ENCODE measurements at places on chromosomes 16 and 17.

DNA sequence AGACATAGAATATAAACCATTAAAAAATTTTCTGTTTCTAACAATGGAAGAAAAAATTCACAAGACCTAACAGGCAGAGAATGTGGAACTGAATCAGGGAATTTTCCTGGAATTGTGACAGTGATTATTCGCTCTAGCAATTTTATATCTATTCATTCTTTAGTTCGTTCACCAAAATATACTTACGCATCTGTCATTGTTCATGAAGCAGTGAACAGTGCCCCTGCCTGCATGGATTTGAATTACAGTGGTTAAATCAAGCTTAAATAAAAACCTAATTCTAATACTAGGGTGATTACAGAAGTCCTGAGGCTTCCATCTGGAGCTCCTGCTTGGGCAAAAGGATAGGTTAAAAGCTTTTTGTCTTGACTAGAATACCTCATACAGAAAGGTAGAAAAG lies 48.6 kb downstream of the ABCA8 start:
- DNase-seq: no peak

GRCh38 chr17:47705536-47706530 lies 11.9 kb downstream of the TBKBP1 start:
- no peak for DNase-seq

- DNase-seq: no peak
These were observed 34.1 kb upstream of the ABCA6 start for GRCh38 chr17:69175625-69176456.

DNA sequence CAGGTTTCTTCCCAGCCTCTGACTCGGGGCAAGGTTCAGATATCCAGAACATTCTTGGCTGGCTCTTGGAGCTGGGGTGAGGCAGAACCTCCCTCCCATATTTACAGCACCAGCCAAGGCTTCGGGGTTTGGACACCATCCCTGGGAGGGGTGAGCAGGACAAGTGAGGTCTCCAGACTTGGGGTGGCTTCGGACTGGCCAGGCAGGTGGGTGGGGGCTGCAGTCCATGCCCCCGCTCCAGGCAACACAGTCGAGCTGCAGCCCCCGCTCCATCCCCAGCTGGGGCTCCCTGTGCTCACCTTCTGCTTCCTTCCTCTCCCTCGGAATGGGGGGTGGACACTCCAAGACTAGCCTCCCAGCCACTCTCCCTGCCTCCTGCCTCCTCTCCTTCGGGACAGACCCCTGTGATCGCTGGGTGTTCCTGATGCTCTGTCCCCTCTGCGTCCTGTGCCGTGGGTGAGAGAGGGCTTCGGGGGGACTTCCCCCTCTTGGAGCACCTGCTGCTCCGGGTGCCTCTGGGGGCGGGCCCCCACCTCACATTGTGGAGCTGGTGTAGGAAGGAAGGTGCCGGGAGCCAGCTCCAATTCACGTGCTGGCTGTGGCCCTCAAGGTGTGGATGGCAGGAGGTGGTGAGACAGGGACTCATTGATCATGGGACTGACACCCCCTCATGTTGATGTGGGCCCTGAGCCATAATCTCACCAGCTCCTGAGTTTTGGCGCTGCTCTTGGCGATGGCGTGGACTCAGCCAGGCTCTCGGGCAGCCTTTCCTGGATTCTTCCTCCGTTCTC lies 189.2 kb downstream of the SEC14L1 start:
- no peak for DNase-seq

DNA sequence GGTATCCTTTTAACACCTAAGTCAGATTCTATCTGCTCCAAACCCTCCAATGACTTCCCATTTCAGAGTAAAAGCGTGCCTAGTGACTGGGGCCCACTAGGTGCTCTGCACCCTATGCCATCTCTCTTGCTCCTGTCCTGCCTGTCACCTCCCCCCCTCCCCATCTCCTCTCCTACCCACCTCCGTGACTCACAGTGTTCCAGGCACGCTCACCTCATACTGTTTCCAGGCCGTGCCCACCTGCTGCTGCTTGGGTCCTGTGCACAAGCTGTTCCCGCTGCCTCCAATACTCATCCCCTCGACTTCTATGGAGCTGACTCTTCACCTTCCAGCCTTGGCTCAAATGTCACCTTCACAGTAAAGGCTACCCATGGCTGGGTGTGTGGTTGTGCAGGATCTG lies 21.7 kb downstream of the DNAH3 start:
- no peak for DNase-seq

DNA sequence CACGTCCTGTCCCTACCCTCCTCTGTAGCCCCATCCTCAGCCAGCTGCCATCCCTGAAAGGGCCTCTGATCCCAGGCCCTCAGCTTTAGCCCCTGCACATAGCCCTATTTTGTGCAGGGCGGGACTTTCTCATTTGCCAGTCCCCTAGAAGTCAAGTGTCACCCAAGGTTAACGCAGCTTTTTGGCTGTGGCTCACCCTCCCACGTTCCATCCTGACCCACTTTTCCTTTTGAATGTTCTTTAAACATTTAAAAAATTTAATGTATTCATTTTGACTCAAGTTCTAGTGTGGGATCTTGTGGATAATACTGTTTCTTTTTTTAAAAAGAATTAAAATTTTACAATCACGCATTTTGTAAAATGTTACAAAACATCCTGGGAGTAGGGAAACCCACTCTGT lies 62.2 kb upstream of the LGALS9 start:
- no peak for DNase-seq

GRCh38 chr17:62112229-62112628 lies 47.2 kb upstream of the MED13 start:
- no peak for DNase-seq

- DNase-seq: no peak
These were observed 6.1 kb upstream of the EFTUD2 start for GRCh38 chr17:44905006-44906000.

GRCh38 chr16:68079626-68080344 lies 5.4 kb upstream of the NFATC3 start:
- DNase-seq: peak; percentile 57

DNA sequence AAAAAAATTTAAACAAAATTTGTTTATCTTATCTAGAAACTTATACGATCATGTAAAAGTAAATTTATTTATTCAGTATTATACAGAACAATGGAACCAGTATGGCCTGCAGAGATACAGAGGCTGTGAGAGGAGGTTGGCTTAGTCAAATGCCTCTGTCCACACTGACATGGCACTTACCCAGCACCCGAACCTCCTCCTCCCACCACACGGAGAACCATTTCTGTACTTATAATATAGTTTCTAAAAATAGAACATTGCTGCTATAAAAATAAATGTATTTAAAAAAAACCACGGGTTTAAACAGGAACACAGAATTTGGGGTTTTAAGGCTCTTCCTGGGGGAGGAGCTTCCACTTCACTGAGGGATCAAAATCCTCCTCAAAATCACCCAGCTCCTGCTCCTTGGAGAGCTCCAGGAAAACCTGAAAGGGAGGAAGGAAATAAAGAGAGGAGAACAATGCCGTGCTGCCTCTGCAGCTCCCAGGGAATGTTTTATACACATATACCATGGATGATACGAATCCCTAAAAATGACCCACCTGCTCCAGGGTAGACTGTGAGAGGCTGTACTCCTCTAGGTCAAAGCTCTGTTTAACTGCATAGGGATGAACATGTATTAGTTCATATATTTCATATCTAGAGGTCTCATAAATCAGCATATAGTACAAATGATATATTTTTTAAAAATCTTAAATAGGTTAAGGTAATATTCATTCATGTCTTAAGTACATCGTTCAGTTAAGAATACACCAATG lies 87.3 kb downstream of the ABCA8 start:
- DNase-seq: no peak

GRCh38 chr16:1469693-1470201 lies 5.1 kb downstream of the CLCN7 start:
- no peak for DNase-seq

GRCh38 chr17:5429191-5429887 lies 9.4 kb downstream of the RPAIN start:
- DNase-seq: no peak

DNA sequence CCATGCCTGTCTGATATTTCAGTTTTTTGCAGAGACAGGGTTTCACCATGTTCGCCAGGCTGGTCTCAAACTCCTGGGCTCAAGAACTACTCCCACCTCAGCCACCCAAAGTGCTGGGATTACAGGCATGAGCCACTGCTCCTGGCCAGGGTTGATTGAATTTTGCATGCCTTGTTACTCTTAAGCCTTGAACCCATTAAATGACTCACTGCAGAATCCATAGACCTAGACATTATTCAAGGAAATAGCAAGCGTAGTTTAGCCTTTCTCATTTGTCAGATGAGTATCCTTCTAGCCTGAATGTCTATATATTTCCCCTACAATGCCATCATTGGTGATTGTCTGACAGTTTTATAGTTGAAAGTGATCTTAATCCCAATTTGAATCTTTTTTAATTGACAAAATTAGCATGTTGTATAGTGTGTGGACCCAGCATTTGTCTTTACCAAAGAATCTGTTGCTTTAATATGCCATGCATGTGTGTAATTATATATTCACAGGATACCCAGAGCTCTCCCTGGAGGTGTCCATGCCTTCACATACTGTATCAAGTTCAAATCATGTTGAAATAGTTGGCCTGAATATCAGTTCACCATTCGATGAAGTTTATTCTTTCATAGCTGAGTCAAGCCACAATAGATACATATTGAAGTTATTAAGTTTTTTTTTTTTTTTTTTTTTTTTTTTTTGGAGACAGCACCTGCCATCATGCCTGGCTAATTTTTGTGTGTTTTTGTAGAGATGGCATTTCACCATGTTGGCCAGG lies 321.0 kb downstream of the CPPED1 start:
- DNase-seq: no peak

- DNase-seq: no peak
These were observed 48.6 kb downstream of the IST1 start for GRCh38 chr16:71943887-71944286.

DNA sequence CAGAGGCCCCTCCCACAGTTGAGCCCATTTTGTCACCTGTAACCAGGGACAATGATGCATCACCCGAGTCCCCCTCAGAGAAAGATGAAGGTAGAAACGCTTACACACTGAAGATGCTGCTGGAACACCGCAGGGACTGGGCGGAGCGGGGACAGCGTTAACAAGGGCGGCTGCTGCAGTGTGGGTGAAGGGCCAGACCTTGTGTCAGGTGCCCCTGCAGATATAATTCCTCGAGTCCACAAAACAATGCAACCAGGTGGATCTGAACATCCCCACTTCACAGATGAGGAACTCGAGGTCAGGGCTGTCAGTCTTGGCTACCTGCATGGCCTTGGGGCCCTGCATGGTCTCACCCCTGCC lies 6.3 kb upstream of the MAPK7 start:
- DNase-seq: no peak

GRCh38 chr17:36934692-36935630 lies 2.3 kb upstream of the LHX1 start:
- DNase-seq: no peak

DNA sequence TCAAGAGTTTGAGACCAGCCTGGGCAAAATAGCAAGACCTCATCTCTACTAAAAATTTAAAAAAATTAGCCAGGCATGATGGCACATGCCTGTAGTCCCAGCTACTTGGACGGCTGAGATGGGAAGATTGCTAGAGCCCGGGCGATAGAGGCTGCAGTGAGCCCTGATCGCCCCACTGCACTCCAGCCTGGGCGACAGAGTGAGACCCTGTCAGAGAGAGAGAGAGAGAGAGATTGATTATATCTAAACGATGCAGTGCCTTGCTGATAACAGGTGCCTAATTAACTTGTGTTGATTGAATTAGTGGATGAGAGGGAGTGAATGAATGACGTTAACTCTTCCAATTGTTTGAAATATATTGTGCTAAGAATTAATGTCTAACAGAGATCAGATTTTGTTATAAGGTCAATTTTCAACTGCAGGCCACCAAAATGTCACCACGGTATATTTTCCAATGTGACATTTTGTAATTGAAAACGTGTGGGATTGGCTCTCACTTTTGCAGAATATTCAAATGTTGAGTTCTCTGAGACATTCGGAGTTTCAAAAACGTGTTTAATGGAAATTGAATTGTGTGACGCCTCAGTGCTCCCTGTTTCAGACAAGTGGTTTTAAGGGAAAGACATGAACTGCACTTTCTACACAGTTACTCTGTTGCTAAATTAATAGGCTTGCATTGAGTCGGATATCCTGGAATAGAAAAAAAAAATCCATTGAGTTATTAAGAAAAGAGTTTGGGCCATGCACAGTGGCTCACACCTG lies 53.6 kb downstream of the ABAT start:
- no peak for DNase-seq

GRCh38 chr17:9875441-9875840 lies 29.6 kb downstream of the RCVRN start:
- no peak for DNase-seq

DNA sequence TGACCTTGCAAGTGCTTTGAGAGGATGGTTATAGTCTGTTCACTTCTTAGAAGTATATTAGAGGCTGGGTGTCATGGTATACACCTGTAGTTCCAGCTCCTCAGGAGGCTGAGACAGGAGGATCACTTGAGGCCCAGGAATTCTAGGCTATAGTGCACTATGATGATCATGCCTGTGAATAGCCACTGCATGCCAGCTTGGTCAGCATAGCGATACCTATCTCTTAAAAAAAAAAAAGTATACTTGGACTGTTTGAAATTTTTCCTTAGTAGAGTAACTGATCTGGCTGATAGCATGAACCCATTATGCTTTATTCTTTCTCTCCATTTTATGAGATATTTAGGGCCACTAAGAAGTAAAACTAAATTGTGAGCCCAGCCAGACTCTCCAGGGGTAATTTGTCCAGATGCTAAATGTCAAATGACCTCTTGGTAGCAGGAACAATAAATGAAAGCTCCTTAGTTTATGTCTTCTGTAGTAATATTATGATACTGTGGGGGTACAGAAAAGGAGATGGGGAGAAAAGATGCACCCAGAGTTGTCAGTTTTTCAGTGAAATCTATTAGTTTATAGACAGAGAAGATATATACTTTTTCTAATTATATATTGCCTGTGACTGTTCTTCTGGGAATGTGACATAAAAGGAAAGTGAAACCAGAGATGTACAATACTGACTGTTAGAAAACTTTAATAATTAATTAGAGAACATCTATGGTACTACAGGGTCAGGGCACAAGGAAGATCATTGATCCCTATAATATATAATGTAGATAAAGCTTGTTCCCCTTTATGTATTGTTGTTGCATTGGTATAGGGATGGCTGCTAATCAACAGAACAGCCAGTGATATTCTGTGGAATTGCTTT lies 335.3 kb upstream of the TBX2 start:
- DNase-seq: no peak

DNA sequence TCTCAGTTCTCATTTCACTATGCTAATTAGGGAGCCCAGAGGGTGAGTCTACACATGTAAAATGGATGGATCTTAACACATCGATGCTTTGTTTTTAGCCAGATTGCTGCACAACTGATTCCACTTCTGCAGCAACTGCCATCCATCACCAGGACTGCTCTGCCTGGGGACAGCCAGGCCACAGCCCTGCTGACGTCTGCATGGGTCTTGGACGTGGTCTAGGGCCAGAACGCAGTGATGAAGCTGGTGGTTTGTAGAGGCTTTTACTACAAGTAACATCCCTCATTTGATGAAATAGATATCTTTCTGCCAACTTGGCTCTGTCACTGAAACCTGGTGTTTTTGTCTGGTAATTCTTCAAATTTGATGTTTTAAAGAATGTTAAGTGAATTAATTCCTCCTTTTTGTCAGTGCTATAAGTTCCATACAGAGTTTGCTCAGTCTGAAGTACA lies 50.6 kb downstream of the MARCHF10 start:
- DNase-seq: no peak
